NCI-H1092 treated with DMSO at 0.1 percent for 48 hours (cell line): ENCODE measurements at places on chromosomes 11 and 22.

GRCh38 chr11:80595011-80595410 is 1154.2 kb upstream of the TENM4 start:
- DNase-seq: no peak

GRCh38 chr11:119306373-119306890 is 10.5 kb downstream of the MCAM start:
- no peak for DNase-seq

- no peak for DNase-seq
These were observed 7.7 kb downstream of the VWCE start for GRCh38 chr11:61287338-61287977.

DNA sequence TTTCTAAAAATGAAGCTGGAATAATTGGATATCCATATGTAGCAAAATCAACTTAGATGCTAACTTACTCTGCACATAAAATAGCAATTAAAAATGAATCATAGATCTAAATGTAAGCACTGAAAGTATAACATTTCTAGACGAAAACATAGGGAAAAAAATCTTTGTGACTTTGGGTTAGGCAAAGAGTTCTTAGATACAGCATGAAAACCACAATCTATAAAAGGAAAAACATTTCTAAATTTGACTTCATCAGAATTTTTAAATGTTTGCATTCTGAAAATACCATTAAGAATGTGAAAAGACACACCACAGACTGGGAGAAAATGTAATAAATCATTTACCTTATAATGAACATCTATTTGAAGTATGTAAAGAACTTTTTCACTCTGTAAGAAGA is 128.8 kb downstream of the APIP start:
- DNase-seq: no peak

- no peak for DNase-seq
These were observed 8.4 kb downstream of the YPEL1 start for GRCh38 chr22:21727159-21727558.

- DNase-seq: no peak
These were observed 16.2 kb downstream of the ARVCF start for GRCh38 chr22:20000246-20001081.

DNA sequence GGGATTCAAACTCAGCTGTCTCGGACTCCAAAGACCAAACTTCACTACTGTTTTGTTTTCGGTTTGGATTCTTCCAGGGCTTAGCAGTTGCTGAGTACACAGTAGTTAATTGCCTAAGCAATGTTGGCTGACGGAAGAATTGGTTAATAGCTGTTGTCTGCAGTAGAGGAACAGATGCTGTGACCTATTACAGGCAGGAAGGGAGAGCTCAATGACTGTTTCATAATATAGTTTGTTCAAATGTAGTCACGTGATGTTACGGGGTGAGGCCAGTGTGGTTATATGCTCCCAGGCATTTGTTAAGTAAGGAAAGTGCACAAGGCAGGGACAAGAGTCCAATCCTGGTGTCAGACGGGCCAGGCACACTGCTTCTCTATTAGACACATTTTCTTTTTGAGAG is 222.6 kb upstream of the CCDC90B start:
- no peak for DNase-seq

- DNase-seq: no peak
These were observed 26.9 kb downstream of the MRPL16 start for GRCh38 chr11:59783632-59784090.

DNA sequence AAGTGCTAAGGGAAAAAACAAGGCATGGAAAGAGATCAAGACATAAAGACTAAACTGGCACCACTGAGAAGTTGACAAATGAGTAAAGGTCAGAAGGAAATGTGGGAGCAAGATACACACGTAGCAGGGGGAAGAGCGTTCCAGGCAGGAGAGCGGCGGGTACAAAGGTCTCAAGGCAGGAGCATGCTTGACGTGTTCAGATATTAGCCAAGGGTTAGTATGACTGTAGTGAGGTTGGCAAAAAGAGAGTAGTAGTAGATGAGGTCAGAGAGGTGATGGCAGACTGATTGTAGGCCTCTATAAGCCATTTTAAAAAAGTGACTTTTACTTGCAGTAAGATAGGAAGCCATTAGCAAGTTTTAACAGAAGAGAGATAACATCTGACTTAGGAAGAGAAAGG is 9.9 kb downstream of the SYT9 start:
- DNase-seq: no peak

DNA sequence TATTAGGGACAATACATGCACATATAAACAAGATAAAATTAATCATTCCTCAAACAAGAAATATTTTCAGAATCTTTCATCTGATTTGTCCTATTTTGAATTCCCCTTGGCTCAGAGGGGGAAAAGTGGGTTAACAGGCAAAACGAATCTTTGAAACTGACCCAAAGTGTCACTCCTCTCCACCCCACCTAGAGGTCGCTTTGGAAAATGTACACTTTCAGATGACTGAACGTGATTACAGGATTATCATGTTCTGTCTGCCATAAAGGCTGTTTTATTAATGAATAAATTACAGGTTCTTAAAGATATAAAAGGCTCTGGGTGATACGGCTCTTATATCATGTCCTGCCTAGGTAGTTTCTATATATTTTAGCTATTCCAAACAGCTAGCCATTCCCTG is 1735.0 kb downstream of the LRRC4C start:
- DNase-seq: no peak

DNA sequence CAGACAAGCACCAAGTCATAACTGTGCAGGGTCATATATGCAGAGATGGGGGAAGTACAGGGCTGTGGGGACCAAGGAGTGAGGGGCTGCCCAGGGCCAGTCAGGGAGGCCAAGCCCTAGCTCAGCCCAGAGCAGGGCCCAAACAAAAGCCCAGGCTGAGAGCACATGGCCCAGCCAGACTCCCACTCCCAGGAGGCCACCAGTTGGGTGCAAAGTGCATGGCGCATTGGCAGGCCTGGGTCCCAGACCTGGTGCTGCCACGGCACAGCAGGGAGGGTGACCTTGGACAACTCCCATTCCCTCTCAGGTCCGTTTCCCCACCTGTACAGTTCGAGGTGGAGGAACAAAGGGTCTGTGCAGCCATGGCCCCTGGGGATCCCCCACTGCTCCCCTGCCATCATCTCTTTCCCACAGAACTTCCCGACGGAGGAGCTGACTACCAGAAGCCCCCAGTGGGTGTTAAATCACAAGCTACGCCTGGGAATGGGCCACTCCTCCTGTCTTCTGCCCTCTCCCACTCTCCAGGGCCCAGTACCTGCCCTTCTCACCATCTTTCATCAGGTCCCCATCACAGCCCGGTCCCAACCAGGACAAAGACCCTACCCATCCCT is 608 bp downstream of the NIPSNAP1 start:
- no peak for DNase-seq

- peak; percentile 74 for DNase-seq
These were observed 5.8 kb upstream of the MIEF1 start for GRCh38 chr22:39496131-39496838.

DNA sequence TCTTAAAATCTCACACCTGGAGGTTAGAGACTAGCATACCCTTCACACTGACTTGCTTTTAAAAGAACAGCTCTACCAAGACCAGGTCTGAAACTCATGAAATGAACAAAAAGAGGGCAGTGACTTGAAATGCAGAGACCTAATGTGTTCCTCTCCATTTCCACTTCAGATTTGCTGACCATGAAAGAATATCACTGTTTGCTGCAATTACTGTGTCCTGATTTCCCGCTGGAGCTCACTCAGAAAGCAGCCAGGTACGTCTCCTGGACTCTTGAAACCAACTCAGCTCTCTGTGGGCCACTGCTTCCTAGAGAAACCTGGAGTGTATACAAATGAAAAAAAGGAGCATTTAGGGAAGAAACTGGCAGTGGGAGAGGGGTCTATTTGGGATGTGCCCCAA is 39.2 kb downstream of the ARFGAP2 start:
- DNase-seq: no peak
